Activated CD4-positive, alpha-beta memory T cell treated with anti-CD3 and anti-CD28 coated beads for 36 hours (primary cell): ENCODE measurements at places on chromosomes 7 and 10.

GRCh38 chr7:1064581-1064980 is 20.2 kb downstream of the GPR146 start:
- DNase-seq = no peak

DNA sequence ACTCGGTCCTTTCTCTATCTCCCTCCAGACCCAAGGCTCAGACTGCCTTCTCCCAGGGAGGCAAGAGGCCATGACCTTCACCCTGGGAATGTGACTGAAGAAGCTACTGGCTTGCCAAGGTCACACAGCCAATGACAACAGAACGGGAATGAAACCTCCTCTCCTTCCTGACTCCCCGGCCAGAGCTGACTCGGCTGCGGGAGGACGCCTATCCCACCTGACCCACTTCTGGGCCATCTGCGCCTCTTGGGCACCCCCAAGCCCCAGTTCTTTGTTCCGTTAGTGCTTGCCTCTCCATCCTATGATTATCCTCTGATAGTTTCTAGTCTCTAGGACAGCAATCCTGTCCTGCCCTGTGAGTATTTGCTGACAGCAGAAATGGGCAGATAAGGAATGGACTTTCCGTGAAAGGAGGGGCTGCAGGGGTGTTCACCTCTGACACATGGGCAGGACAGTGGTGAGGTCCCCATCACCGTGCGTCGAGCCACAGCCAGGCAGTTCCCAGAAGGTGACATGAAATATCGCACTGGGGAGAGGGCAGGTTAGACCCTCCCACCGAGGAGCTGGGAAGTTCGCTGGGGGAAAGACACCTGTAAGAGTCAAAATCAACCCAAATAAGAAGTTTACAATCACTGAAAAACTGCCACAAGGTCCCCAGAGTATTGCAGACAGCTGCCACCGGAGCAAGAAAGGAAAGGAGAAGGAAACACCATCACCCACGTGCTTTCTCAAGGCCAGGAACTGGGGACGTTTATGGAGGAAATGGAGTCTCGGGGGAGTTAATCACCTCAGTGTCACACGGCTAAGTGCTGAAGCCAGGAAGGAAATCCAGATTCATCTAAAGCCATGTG is 63.0 kb downstream of the INSIG1 start:
- no peak for DNase-seq

- no peak for DNase-seq
These were observed 21.9 kb downstream of the SFXN4 start for GRCh38 chr10:119143657-119144056.

GRCh38 chr7:37482505-37482904 is 33.8 kb upstream of the ELMO1 start:
- DNase-seq = no peak

DNA sequence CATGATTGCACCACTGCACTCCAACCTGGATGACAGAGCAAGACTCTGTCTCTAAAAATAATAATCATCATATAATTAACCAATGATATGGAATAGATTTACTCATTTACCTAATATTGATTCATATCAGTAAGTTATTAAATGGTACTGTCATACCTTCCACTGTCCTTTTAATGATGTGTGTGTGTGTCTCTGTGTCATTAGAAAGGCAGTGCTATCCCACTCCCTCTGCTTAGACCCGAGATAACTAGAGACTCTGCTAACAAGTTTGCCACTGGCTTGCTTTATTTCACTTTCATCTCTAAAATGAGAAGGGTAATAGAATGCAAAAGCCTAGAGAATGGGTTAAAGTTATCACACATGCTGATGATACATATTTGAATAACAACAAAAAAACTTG is 21.1 kb downstream of the MCM10 start:
- DNase-seq = no peak

GRCh38 chr10:13709931-13710650 is 123.3 kb downstream of the PRPF18 start:
- no peak for DNase-seq

DNA sequence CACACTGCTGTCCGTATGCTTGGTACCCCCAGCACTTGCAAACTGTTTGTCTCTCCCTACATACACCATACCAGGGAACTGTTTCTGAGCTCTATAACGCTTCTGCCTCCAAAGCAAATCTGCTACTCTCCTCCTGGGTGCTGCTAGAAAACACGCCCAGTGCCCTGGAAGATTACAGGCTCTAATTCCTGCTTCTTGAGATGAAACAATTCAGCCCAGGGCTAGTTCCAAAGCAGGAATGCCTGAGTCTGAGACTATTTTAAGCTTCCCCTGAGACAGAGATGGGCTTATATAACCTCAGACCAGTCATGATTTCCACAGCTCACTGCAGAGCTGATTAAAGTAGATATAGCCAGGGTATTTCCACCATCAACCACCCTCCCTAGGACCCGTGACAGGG is 327.1 kb downstream of the GPR158 start:
- DNase-seq = no peak

DNA sequence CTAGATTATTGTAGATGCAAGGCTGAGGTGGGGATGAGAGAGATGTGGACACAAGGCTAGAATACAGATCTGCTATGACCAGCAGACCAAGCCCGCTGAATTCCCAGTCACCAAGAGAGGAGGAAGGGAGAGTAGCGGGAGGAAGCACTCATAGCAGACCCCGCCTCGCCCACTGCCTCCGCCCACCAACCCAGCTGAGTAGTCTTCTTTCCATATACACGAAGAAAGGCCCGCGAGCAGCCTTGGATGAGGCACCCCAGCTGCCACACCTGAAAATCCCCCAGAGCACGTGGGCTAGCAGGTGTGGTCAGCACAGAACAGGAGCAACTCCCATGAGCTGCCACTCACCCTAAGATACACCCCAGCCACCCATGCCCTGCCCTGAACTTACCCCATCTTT is 7.9 kb upstream of the H2BK1 start:
- DNase-seq = no peak

- DNase-seq = no peak
These were observed 8.6 kb downstream of the TRIM56 start for GRCh38 chr7:101093906-101094305.

DNA sequence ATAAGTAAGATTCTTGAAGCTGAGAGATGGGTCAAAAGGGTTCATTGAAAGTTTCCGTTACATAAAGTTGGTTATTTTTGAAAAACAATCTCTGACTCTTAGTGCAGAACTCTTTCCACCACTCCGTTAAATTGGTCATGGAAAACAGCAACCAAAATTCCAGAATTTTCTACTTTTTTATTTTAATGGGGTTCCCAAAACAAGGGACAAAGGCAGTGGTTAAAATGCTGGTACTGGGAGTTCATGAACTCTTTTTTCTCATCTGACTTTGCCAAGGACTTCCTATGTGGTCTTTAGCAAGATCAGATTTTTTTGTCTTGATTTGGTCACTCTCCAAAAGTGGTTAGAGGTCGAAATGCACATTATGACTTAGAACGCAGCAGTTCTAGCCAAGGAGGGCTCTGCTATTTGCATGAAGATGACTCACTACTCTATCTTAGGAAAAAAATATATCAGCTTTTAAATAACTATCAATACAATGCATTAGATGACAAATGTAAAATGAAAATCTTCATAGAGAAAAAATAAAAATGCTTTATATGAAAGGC is 145.7 kb downstream of the REEP3 start:
- DNase-seq = no peak

DNA sequence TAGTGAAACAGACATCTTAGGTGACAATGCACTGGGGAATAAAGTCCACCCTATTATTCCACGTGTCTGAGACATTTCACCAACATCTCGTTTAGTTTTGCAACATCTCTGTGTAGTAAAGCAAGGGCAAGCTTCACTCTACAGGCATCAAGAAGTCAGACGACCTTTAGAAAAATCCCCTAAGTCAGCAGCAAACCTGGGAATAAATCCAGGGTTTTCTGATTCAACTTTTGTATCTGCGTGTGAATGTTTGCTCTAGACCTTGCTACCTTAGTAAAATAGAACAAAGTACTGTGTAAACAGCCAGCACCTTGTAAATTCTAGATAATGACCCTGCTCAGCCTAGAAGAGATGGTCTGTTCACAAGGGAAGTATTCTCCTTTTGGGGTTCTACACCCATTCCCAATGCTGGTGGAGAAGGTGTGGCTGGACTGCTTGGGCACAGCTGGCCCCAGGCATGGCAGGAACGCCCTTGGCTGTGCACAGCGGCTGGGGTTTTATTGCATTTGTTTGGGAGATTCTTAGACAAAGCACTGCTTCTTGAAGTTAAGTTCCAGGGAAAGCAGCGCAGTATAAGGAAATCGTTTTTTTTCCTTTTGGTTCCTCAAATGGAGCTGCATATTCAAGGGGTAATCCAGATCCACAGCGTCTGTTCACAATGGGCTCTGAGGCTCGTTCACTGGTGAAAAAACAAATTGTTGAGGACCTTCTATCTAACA is 38.3 kb upstream of the GALNTL5 start:
- DNase-seq = no peak

GRCh38 chr10:91295346-91295745 is 74.9 kb downstream of the PCGF5 start:
- DNase-seq = no peak
